ENCODE measurements at places on chromosomes 13 and 19.

- no peak overlapping the region for H3K4me3 ChIP-seq
- H3K36me3 ChIP-seq: no peaks in the 10 kb centered on the region
- no peaks in the 10 kb centered on the region for H3K4me1 ChIP-seq
- H3K27me3 ChIP-seq: no peaks in the 10 kb centered on the region
Observed at GRCh38 chr19:30084390-30084819, 142.4 kb downstream of the URI1 start.

- no peak for DNase-seq
- peaks cover 4% of the 10 kb centered on the region for H3K4me1 ChIP-seq
- peak overlapping the region; percentile 34 for H3K4me3 ChIP-seq
Observed at GRCh38 chr13:95643936-95644598, 439 bp downstream of the DZIP1 start.

GRCh38 chr19:20912973-20913372 lies 10.1 kb upstream of the ZNF85 start:
- DNase-seq: no peak
- H3K4me3 ChIP-seq: no peak overlapping the region
- no peaks in the 10 kb centered on the region for H3K27me3 ChIP-seq
- no peak overlapping the region for H3K27ac ChIP-seq
- H3K4me1 ChIP-seq: no peaks in the 10 kb centered on the region

DNA sequence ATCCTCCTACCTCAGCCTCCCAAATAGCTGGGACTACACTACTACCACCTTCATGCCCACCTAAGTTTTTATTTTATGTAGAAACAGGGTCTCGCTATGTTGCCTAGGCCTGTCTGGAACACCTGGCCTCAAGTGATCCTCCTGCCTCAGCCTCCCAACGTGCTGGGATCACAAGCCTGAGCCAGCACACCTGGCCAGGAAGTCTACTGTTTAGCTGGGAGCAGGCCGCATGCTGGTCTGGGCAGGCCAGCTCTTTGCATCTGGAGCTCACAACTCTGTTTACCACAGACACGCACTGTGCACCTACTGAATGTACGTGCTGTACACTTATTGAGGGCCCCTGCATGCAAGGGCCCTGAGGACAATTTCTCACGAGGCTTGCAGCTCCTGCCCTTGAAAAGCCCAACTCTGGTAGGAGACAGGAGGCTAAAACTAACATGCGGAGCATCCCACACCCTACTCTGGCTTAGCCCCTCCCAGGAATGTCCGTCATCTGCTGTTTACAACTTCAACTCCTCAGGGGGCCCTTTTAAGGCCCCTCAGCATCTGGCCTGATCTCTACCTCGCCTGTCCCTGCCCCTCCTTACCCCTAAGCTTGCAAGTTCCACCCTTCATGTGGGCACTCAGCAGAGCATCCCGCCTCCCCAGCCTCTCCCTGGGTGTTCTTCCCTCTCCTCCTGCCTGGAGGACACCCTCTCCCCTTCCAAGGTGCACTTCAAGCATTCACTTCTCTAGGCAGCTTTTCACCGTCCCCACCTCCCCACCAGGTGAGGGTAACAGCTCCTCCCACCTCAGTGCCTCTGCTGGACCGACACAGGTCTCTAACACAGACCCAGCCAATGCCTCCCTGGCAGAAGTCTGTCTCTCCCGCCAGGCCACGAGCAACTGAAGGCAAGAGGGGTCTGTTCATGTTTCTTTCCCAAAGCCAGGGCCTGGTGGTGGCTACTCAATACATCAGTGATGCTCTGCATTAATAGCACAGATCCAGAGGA lies 114.2 kb upstream of the UQCRFS1 start:
- no peaks in the 10 kb centered on the region for H3K36me3 ChIP-seq
- H3K4me3 ChIP-seq: no peak overlapping the region
- no peaks in the 10 kb centered on the region for H3K4me1 ChIP-seq
- no peak overlapping the region for H3K27ac ChIP-seq

DNA sequence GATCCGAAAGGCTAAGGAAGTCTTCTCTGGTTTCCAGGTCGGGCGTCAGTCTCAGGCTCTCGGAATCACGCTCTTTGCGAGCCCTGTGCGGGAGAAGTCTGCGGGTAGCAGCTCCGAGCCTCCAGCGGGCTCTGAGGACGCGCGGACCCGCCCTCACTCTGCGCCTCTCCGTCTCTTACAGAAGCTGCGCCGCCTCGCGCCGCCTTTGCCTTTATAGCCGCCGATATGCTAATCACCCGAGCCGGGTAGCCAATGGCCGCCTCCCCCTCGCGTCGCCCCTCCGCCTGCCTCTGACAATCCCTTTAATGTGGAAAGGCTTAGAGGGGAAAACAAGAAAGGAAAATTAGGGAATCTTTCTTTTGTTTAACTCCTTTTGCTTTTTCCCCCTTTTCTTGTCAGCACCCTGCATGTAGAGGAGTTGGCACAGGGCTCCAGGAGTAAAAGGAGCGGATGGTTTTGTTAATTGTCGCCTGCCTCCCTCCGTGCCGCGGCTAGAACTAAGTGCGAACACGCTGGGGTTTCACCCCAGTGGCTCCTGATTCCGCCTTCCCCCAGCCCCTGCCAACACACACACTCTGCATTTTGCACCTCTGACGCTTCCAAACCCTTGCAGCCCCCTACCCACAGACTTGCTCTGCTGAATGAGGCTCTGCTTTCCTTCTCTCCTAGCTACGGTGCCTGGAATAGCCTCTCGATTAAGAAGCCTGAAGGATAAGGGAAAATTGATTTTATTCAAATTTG lies at the start of gene PCDH8:
Gene PCDH8, minus strand, starts transcription at position 186 of the 741 bp plus-strand sequence. CDS start 204 bp downstream, outside the sequence.
- no peak within 1 kb of the TSS for H3K4me3 ChIP-seq
- no peak within 1 kb of the TSS for H3K27ac ChIP-seq
- no peak for DNase-seq
- no peaks in the 10 kb centered on the region for H3K36me3 ChIP-seq
- peaks cover 87% of the 10 kb centered on the region for H3K27me3 ChIP-seq

DNA sequence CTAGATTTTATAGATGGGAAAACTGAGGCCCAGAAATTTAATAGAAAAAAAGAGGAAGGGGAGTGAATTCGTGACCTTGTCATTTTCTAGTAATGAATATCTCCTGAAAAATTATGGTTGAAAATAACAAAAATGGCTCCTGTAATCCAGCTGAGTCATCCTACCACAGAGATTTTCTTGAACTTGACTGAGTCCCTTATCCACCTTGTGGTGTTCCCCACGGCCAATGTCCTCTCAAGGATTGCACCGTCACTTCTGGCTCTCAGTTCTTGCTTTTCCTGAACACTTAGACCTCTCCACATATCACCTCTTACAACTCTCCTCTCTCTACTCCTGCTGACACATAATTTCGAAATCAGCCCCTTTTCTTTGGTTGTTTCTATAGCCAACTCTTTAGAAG lies 1.2 kb upstream of the KATNAL1 start:
- H3K27me3 ChIP-seq: no peaks in the 10 kb centered on the region
- peaks cover 13% of the 10 kb centered on the region for H3K4me1 ChIP-seq
- peaks cover 6% of the 10 kb centered on the region for H3K36me3 ChIP-seq

GRCh38 chr13:50721672-50721992 lies 121.9 kb downstream of the DLEU7 start:
- H3K27me3 ChIP-seq: no peaks in the 10 kb centered on the region
- DNase-seq: no peak
- H3K36me3 ChIP-seq: no peaks in the 10 kb centered on the region
- no peaks in the 10 kb centered on the region for H3K4me1 ChIP-seq

GRCh38 chr19:15702534-15702930 lies 25.3 kb upstream of the OR10H2 start:
- H3K4me3 ChIP-seq: no peak overlapping the region
- H3K27ac ChIP-seq: no peak overlapping the region
- H3K27me3 ChIP-seq: peaks cover 9% of the 10 kb centered on the region
- peaks cover 4% of the 10 kb centered on the region for H3K4me1 ChIP-seq
- DNase-seq: peak; percentile 21
- no peaks in the 10 kb centered on the region for H3K36me3 ChIP-seq

- no peaks in the 10 kb centered on the region for H3K4me1 ChIP-seq
- no peaks in the 10 kb centered on the region for H3K36me3 ChIP-seq
- H3K27ac ChIP-seq: no peak overlapping the region
- no peak overlapping the region for H3K4me3 ChIP-seq
- H3K27me3 ChIP-seq: no peaks in the 10 kb centered on the region
Observed at GRCh38 chr13:58429917-58430316, 798.4 kb downstream of the PCDH17 start.

DNA sequence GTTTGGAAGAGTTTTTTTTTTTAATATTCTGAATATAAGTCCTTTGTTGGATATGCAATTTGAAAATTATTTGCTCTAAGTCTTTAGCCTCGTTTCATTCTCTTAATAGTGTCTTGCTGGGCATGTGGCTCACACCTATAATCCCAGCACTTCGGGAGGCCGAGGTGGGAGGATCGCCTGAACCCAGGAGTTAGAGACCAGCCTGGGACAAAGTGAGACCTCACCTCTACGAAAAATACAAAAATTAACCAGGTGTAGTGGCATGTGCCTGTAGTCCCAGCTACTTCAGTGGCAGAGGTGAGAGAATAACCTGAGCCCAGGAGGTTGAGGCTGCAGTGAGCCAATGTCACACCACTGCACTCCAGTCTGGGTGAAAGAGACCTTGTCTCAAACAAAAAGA lies 87.3 kb upstream of the UBAC2 start:
- no peak overlapping the region for H3K27ac ChIP-seq
- H3K4me3 ChIP-seq: no peak overlapping the region
- DNase-seq: no peak
- H3K27me3 ChIP-seq: no peaks in the 10 kb centered on the region
- no peaks in the 10 kb centered on the region for H3K36me3 ChIP-seq

DNA sequence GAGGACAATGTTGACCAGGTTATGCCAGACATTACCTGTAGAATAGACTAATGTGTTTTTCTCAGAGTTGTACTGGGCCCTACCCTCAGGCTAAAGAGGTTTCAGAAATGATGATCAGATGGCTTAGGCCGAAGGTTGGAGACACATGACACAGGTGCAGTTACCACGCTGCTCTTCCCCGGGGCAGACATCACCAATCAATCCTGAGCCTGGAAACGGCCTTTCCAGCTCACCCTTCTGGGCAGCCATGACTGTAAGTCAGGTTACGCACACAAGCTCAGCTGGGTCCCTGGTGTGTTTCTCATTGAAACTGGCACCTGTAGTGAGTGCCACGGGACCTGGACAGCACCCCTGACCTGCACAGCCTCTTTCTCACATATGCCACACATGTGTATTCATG lies 299.3 kb downstream of the UQCRFS1 start:
- no peaks in the 10 kb centered on the region for H3K36me3 ChIP-seq
- H3K4me1 ChIP-seq: no peaks in the 10 kb centered on the region
- no peak overlapping the region for H3K4me3 ChIP-seq
- no peak for DNase-seq
- no peaks in the 10 kb centered on the region for H3K27me3 ChIP-seq

- H3K36me3 ChIP-seq: no peaks in the 10 kb centered on the region
- H3K4me1 ChIP-seq: peaks cover 57% of the 10 kb centered on the region
- H3K4me3 ChIP-seq: peak overlapping the region; percentile 32
- no peaks in the 10 kb centered on the region for H3K27me3 ChIP-seq
- H3K27ac ChIP-seq: peak overlapping the region; percentile 78
Observed at GRCh38 chr19:1854542-1855039, 6.3 kb upstream of the REXO1 start.

DNA sequence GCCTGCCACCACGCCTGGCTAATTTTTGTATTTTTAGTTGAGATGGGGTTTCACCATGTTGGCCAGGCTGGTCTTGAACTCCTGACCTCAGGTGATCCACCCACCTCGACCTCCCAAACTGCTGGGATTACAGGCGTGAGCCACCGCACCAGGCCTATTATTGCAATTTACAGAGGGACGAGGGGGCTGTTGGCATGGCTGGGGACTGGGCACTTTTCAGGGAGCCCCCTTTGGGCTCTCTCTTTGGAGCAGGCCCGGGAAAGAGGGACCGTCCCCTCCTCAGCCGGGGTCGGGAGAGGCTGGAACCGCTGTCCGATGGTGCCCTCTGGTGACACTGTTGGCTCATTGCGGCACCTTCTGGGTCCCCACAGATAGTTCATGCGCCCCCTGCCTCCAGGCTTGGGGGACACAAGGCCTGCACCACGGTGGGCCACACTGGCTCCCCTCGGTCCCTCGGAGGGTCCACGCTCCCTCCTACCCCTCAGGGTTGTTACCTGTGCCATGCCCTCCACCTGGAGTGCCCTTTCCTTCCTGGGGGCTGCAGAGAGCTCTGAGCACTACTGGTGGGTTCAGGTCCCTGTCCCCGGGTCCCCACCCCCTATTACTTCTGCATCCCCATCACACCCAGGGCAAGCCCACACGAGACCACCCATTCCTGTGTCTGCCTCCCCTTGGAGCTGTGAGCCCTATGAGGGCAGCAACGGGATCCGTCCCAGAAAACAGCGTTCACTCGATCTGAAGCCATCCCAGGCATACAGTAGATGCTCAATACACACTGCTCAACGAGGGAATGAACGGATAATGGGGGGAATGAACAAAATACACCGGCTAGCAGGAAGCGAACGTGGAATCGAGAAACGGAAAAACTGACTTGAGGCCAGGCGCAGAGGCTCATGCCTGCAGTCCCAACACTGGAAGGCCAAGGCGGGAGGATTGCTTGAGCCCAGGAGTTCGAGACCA lies 12.5 kb downstream of the FEM1A start:
- H3K4me1 ChIP-seq: peaks cover 13% of the 10 kb centered on the region
- H3K27me3 ChIP-seq: no peaks in the 10 kb centered on the region
- H3K27ac ChIP-seq: no peak overlapping the region
- DNase-seq: no peak

- no peak overlapping the region for H3K4me3 ChIP-seq
- no peaks in the 10 kb centered on the region for H3K4me1 ChIP-seq
- H3K27me3 ChIP-seq: peaks cover 5% of the 10 kb centered on the region
- no peaks in the 10 kb centered on the region for H3K36me3 ChIP-seq
- no peak for DNase-seq
- H3K27ac ChIP-seq: no peak overlapping the region
Observed at GRCh38 chr13:51269039-51269438, 46.8 kb downstream of the FAM124A start.

- H3K27ac ChIP-seq: no peak overlapping the region
- no peak overlapping the region for H3K4me3 ChIP-seq
- no peak for DNase-seq
- H3K27me3 ChIP-seq: peaks cover 14% of the 10 kb centered on the region
- H3K36me3 ChIP-seq: no peaks in the 10 kb centered on the region
Observed at GRCh38 chr13:95544293-95544692, 8.2 kb upstream of the CLDN10 start.

GRCh38 chr13:114025714-114026431 lies 52.0 kb upstream of the C13orf46 start:
- no peaks in the 10 kb centered on the region for H3K36me3 ChIP-seq
- H3K4me1 ChIP-seq: no peaks in the 10 kb centered on the region
- H3K27ac ChIP-seq: no peak overlapping the region
- no peak overlapping the region for H3K4me3 ChIP-seq
- DNase-seq: no peak

DNA sequence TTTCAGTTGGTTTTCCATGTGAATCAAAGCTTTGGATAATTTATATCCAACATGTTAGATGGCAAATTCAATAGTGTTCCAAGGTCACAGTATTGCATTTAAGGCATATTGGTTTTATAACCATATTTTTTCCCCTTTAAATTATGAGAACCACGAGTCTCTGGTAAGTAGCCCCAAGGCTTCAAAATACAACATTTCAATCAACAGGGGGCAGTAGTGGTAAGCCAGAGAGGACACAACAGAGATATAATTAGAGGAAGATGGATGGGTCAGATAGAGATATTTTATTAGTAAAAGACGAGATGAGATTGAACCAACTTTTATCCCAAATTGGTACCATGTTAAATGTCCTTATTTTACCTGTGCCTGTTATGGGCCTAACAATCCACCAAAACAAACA lies 53.1 kb downstream of the KL start:
- H3K27ac ChIP-seq: no peak overlapping the region
- no peak for DNase-seq
- H3K4me3 ChIP-seq: no peak overlapping the region

- no peak overlapping the region for H3K27ac ChIP-seq
- H3K27me3 ChIP-seq: no peaks in the 10 kb centered on the region
- H3K36me3 ChIP-seq: peaks cover 6% of the 10 kb centered on the region
- H3K4me3 ChIP-seq: no peak overlapping the region
Observed at GRCh38 chr19:2034729-2035589, 16.1 kb downstream of the MKNK2 start.
